ENCODE measurements at places on chromosomes 2 and 18. TPM values are rescaled to one million over a fixed set of nuclear protein-coding genes. Genes with fewer than 3 reads are reported as not detected.

Gene PPP1CB
- 170 TPM for total RNA-seq

Gene B3GNT7
- 0.72 TPM for total RNA-seq

- no peak for DNase-seq
These were observed 65.8 kb upstream of the EML6 start for GRCh38 chr2:54657664-54658083.

DNA sequence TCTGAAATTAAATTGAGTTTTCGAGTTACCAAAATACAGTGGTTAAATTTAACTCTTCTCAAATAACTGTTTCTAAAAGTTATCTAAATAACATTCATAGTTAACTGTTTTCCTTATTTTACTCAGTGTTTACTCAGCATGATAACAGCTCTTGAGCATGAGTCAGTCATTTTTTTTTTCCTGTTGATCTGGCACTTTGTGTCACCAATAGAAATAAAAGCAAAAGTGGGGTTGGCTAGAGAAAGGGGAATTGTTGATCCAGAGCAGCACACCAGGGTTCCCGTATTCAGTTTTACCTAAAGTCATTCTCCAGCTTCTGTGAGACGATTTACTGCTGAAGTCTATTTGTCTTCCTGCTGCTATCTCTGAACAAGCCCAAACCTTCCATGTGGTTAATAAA lies 851.6 kb downstream of the DCC start:
- no peak for DNase-seq

DNA sequence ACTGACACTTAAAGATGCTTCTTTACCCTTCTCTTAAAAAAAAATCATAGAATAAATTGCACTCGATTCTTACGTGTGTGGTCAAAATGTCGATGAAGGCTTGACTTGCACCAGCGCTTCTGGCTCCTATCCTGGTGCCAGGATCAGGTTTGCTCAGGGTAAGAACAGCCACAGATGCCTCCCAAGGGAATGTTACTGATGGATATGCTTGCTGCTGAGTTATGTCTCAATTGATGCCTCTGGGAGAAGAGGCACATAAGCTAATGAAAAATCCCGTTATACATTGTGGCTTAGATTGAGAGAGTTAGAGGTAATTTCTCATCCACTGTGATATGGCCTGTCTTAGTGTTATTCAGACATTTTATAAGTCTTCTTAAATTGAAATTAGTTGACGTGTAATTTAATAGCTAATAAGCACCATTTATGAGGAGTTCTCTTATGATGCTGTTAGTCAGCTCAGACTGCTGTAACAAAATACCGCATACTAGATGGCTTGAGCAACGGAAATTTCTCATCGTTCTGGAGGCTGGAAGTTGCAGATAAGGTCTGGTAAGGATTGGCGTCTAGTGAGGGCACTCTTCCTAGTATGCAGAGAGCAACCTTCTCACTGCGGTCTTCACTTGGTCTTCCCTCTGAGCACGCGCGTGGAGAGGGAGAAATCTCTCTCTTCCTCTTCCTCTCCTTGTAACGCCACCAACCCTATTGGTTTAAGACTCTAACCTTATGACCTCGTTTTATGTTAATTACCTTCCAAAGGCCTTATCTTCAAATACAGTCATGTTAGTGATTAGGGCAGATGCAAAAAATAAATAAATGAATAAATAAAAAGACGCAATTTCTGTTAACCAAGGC lies 116.6 kb upstream of the NOSTRIN start:
- no peak for DNase-seq

All from osteoblast (primary cell).